ENCODE measurements at places on chromosomes 2 and 18.

DNA sequence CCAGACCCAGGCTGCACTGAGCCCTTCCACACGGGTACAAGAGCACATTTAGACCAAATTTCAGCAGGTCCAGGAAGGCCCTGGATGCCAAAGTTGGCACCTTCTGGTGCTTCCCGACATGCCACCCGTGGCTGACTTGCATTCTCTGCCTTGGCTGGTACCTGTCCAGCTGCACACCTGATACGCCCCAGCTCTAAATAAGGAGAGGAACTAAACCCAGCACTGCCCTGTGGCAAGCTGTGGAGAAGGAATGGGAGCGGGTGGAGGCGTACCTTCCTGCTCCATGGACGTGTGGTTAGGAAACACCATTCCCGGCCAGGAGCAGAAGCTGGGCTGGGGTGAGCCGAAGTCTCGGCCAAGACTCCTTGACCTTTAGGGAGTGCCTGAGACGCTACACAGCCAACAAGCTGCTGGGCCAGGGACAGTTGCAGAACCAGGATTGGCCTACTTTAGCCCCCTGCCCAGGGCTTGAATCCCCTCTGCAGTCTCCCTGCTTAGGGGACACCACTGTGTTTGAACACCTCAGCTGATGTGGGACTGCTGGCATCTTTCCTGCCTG is 86.5 kb upstream of the TAF1B start:
- no peak for DNase-seq

GRCh38 chr2:174577967-174578589 is 19.5 kb downstream of the WIPF1 start:
- DNase-seq: peak; percentile 22

DNA sequence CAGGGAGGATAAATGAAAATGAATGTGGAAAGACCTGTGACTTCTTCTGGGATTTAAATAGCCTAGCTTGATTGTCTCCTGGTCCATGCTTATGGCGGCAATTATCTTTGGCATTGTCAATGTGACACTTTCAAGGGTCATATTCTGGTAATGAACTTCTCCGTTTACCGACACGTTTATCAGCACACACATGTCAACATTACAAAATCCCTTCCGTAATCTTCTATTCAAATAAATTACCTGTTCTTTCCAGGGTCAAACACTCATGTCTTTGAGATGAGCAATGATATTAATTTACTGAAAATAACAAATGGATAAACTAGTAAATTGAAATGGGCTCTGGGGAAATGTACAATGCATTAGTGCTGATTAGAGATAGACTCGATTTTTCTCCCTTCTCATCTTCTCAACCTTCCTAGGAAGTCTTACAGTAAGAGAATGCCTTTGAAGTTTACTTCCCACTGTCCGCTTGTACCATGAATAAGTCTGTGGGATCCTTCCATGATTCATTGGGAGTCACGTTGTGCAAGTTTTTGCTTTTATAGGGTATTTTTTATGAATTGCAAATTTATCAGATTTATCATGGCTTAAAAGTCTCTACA is 646.3 kb upstream of the LRATD1 start:
- no peak for DNase-seq

- DNase-seq: no peak
These were observed 250.7 kb downstream of the SATB2 start for GRCh38 chr2:199207011-199207410.

- no peak for DNase-seq
These were observed 9.7 kb upstream of the RMC1 start for GRCh38 chr18:23493654-23494053.

DNA sequence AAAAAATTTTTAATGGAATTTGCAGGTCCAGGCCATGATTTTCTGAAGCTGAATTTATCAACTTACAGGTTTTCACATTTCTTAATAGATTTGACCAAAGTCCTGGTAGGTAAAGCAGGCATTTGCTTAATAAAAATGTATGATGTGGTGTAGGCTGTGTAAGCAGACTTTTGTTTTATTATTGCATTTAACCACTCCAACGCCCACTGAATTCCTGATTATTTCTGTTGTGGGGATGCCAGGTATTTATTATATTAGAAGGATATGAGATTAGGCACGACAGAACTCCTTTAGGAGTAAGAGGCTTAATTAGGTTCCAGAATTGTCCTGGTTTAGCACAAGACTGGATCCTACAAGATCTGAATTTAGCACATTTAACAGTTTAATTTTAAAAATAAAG is 111.1 kb downstream of the ADCYAP1 start:
- DNase-seq: no peak

GRCh38 chr18:60082790-60083189 is 183.0 kb downstream of the PMAIP1 start:
- no peak for DNase-seq

GRCh38 chr2:54191361-54192135 is 64.5 kb downstream of the TSPYL6 start:
- DNase-seq: no peak

DNA sequence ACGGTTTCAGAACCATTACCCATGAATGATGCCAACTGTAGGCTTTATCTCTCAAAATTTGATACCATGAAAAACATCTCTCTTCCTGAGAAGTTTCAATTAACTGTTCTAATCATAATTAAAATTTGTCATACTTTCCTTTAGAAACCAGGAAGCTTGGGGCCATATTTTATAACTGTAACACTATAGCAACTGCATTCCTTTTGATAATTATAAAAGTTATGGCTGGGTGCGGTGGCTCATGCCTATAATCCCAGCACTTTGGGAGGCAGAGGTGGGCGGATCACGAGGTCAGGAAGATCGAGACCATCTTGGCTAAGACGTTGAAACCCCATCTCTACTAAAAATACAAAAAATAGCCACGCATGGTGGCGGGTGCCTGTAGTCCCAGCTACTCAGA is 70.6 kb downstream of the DNAH7 start:
- DNase-seq: no peak

GRCh38 chr18:37539236-37539635 is 26.4 kb downstream of the CELF4 start:
- no peak for DNase-seq

GRCh38 chr2:101987832-101988231 is 3.9 kb upstream of the IL1R2 start:
- DNase-seq: no peak

GRCh38 chr2:198659096-198659870 is 798.5 kb downstream of the SATB2 start:
- DNase-seq: no peak

GRCh38 chr18:79587779-79588635 is 91.6 kb upstream of the CTDP1 start:
- DNase-seq: no peak

DNA sequence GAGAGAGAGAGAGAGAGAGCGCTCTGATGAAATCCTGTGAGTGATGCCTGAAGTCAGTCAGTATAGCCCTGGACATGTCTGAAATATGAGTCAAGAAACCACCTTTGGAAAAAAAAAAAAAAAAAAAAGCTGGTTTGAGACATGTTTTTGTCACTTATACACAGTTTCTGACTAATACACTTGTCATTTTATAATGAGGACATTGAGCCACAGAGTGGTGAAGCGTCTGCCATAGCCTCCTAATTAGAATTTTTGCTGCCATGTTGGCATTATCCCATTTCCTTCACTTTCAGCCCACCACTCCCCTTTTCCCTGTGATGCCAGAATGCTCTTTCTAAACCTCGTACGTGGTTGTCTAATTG is 15.7 kb upstream of the MYO3B start:
- no peak for DNase-seq

DNA sequence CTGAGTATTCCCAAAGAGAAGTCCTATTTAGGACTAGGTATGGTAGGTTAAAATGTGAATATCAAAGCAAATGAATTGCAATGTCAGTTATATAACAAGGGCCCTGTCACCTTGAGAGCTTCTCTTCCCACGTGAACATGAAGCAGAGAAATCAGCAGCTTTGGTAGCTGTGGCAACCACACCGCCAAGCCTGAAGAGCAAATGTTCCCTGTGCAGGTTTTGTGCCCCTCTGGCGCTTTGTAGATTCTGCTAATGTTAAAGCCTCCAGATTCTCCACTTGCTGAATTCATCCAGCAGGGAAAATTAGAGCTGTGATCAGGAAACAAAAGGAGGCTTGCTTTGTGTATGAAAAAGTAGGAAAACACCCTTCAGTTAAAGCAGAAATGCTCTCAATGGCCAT is 322.6 kb downstream of the RBM43 start:
- no peak for DNase-seq

DNA sequence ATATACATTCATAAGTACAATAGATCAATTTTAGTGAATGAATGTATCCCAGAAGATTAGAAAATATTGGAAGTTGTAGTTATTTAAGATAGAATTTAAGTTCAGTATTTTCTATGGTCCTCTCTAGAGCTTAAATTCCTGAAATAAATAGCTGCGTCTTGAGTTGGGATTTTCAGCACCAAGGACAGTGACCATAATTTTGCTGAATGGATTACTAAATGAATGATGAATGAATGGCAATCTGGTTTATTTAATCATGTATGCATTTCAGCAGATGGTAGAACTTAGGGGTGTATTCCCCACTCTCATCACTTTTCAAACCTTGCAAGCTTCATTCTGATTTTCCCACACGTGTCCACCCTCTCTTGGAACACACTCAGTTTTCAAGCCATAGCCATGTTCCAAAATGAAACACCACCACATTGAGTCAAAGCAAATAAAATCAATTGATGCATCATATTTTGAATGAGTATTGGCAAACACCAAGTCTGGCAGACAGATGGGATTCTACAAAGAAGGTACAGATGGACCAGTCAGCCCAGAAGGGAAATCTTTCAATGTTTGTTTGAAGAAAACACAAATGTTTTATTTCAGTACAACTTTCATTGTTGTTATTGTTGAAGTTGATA is 362.2 kb upstream of the NXPH2 start:
- DNase-seq: peak; percentile 15

- no peak for DNase-seq
These were observed 229.2 kb downstream of the SEPTIN10 start for GRCh38 chr2:109384308-109385271.

- DNase-seq: no peak
These were observed 80.2 kb downstream of the NDUFA10 start for GRCh38 chr2:239944694-239945551.

DNA sequence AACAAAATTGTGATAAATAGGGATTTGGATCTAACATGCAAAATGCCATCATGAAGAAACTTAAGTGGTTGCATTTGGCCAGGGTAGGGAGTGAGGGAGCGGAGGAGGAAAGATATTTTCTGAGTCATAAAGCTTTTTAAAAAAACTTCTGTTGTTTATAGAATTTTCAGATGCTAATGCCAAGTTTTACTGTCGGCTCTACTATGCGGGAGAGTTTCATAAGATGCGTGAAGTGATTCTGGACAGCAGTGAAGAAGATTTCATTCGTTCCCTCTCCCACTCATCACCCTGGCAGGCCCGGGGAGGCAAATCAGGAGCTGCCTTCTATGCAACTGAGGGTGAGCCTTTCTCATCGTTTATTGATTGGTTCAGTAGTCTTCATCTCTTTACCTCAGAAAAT is 56.0 kb upstream of the PTH2R start:
- no peak for DNase-seq

DNA sequence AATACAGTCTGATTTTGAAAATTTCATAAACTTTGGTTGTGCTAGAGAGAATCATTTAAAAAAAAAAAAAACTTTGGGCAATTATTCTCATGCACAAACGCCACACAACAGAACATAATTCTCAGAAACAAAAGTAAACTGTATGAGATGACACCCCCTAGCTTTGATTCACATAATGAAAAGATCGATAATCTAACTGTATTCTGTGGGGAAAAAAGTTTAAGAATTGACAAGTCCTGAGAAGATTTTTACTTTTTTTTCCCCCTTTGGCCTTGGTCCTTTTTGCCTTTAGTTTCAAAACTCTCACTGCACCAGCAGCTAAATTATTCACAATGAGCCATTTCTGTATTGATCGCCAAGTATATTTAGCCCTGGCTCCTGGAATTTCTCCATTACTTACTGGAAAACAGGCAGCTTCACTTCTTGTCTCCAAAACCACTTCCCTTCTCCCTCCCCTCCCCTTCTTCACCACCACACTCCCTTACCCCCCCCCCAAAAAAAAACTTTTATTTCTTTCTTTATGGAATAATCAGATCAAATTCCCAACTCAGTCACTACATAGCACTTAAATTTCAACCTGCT is 2.0 kb downstream of the IKZF2 start:
- no peak for DNase-seq

GRCh38 chr2:129741623-129742022 is 237.8 kb upstream of the RAB6C start:
- DNase-seq: no peak

DNA sequence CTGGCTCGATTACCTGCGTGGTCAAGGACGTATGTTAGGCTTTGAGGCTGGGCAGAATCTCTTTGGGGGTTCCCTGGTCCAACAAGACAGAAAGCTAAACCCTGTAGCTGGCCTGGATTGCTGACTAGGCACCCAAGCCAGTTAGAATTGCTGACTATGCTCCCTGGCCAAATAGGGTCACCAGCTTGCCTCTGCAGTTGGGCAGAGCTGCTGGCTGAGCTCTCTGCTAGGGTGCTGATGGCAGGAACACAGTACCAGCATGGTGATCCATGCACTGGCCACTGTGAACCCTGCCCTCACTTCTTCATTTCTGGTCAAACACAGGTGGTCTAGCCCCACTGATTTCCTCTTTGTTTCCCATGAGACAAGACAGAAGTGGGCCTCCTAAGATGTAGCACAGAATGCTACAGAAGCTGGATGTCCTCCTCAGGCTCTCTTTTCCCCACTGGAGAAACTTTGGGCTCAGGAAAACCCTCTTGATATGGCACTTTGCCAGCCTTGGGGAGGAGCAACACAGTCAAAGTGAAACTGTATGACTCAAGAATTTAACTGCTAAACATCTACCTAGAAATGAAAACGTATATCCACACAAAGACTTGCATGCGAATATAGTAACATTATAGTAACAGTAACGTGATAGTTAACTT is 20.8 kb downstream of the SP140L start:
- DNase-seq: peak; percentile 28

DNA sequence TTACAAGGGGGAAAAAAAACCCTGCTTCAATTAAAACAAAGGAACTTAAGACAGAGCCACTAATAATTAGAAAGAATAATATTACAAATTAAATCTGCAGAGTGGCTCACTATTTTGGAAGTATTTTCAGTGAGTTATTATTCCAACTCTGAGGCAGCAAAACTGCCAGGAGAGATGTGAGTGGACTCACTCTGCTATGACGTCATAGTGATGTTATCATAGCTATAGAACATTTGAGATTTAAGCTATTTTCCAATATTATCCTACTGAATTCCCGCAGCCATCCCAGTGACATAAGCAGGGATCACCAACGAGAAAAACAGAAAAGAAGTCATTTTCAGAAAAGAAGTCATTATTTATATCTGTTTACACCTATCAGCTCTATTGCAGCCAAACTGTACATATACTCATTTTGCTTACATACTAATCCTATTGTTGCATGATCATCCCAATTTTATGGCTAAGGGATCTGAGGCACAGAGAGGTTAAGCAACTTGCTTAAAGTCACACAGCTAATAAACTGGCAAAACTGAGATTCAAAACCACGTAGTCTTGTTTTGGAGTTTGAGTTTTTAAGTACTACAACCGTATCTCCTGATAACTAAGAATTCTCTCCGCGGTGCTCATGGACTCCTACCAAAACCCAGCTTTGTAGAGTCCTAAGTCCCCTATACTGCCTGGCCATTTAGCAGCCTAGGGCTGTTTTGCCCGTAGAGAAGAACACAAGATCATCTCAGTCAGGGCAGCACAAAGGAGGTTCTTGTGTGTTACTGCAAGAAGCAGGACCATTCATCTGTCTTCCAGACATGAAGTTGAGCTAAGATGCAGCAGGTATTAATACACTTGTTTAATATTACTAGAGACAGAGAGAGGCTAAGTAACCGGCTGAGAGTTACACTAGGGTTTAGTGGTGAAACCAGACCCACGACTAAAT is 299.8 kb downstream of the TCF4 start:
- no peak for DNase-seq

GRCh38 chr2:219906114-219907010 is 278.9 kb downstream of the SLC4A3 start:
- no peak for DNase-seq

Data from Calu3 (cell line).